Activated T-helper 9 cell treated with anti-CD3 and anti-CD28 coated beads, Interleukin-2, amount 50 U/mL, for 16 hours (primary cell): ENCODE measurements at places on chromosomes 12 and 14.

DNA sequence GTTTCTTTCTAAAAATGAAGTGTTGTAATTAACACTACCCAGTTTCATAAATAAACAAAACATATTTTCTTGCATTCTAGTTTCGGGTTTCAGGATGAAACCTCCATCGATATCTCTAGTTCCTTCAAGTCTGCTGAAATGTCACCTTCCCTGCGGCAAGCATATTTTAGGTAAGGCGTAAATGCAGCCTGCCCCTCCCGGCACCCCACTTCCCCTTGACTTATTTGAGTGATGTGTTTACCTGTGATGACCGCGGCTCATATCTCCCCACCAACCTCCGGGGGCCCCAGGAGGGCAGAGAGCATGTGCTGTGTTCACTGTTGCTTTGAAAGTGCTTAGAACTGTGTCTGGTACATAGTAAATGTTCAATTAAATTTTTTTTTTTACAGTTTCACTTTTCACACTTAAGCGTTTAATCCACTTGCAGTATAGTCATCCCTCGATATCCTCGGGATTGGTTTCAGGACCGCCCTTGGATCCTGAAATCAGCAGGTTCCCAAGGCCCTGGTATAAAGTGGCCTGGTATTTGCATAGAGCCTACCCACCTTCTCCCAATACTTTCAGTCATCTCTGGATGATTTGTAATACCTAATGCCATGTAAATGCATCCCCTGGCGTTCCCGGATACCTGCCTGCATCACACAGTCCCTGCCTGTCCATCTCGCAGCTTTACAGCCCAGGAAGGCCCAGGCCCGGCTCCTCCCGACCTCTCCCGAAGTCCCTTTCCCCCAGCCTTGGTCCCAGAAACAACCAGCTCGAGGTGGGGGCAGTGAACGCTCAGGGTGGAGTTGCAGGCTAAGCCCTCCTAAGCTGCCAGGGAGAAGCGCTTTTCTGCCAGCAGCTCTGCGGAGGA, 40.2 kb upstream of the FBRSL1 start:
- no peak for DNase-seq

DNA sequence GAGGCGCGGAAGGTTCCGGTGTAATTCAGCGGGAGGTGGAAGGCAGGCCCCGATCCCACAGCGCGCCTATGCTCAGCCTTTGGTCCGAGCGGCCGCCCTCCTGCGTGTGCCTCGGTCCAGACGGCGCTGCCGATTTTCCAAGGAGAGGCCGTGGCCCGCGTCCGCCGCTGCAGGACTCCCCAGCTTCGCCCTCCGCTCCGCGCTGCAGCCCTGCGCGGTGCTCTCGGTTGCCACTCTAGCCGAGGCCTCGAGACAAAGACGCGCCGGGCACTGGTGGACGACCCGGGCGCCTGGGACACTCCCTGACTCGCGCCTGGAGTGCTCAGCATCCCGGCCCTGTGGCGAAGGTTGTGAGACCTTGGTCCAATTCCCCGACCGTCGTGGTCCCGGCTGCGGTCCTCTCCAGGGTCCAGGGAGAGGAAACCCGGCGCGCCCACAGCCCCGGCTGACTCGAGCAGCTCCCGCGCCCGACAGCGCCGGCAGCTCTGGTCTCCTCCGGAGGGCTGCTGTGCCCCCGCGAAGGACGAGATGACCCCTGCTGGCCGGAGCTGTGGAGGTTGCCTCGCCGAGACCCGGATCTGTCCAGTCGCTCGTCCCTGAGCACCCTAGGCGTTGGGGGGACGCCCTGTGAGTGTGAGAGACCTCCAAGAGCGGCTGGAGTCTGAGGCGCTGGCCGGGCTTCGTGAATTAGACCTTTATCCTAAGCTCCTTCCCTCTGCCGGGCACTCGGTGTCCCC, 6.5 kb downstream of the HOXC12 start:
- no peak for DNase-seq

DNA sequence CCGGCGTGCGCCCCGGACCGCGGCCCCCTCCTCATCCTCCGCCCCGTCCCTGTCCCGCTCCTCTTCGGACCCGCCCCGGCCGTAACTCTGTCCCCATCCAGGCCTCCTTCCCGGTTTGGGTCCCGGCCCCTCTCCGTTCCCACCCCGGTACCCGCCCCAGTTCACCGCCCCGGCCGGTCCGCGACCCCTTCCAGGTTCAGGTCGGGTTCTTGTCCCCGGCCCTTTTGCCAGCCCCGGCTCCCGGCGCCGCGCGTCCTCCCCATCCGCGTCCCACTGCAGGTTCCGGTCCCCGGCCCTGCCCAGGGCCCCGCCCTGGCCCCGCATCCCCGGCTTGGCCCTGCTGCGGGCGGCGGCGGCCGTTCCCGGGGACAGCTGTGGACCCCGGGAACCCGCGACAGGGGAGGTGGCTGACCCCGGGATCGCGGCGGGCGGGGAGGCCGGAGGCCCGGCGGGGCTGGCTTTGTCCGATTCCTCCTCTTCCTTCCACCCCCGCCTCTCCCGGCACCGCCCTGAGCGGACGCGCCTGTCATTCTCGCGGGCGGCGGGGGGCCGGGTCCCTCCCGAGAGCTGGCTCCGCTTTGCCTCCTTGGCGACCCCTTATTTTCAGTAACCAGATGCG, 601 bp downstream of the KLC1 start:
- peak; percentile 20 for DNase-seq

DNA sequence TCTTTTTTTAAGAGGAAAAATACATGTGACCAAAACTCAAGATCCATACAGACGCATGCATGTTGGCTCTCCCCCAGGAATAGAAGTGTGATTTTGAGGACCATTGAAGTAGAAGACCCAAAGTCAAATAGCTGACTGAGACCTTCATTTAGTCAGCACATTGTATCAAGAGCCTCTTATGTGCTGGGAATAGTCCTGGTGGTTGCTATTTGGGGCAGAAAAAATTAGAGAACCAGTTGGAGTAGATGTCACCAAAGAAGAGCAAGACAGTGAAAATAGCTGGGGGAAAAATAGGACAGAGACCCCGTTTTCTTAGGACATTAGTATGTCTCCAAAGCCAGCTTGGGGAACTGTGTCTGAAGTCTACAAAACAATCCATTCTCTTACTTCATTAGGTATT, 93.6 kb downstream of the PELI2 start:
- no peak for DNase-seq

GRCh38 chr12:77387671-77388070, 322.3 kb upstream of the E2F7 start:
- DNase-seq = no peak

DNA sequence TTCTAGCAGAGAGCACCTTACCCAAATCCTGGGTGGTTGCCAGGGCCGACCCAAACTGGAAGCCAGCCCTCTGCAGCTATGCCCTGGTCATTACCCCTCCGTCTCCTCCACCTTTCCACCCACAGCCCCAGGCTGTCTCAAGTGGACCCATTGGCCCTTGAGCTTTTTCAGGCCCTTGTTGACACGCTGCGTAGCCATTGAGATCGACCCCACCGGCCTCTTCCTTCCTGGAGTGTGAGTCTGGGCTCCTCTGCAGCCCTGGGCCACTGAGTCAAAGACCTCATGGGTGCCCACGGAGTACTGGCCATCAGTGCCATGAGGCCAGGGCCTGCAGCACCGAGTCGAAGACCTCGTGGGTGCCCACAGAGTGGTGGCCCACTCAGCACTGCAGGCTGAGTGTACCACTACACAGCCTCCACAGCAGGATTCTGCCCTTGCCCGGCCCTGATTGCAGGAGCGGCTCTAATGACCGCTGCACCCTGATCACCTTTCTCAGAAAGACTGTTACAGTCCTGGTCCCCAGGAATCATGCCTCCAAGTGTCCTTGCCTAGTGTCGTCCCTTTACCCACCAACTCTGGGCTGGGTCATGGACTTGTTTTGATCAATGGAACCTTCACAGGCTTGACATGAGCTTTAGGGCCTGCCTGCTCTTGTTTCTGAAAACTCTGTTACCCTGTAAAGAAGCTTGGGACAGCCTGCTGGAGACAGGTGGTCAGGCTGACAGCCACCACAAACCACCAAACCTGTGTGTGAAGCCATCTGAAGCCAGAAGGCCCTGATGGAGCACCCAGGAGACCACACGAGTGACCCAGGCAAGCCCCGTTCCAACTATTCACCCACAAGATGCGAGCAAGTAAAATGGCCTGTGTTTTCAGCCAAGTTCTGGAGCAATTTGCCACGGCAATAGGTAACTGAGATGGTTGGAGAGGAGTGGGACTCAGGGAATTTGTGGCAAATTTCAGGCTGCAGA, 39.6 kb upstream of the TRAF3 start:
- no peak for DNase-seq

DNA sequence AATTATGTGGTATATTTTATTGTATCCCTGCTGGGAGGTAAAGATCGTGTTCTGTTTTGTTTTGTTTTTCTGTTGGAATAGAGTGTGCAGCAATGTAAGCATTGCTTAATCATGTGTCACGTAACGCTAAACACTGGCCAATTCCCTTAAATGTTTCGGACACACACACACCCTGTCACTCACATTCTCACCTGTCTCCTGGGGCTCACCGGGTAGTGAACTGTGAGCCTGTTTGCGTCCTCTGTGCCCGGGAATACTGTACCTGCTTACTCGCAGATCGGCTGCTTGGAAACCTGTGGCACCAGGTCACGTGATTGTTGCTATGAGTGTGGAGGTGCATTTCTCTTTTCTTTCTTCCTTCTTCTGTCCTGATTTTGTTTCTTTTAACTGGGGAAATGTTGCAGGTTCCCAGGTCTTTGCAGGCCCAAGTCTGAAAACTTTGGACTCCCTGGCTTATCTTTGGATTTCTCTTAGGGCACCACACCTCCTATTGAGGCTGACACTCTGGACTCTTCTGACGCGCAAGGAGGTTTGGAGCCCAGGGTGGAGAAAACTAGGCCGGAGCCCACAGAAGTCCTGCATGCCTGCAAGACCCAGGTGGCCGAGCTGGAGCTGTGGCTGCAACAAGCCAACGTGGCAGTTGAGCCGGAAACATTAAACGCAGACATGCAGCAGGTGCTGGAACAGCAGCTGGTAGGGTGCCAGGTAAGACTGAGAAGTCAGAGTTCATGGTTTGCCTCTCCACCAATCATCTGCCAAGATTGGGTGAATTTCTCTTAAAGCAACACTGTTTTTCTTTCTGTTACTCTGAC, 181.1 kb downstream of the ESR2 start:
- DNase-seq = no peak

DNA sequence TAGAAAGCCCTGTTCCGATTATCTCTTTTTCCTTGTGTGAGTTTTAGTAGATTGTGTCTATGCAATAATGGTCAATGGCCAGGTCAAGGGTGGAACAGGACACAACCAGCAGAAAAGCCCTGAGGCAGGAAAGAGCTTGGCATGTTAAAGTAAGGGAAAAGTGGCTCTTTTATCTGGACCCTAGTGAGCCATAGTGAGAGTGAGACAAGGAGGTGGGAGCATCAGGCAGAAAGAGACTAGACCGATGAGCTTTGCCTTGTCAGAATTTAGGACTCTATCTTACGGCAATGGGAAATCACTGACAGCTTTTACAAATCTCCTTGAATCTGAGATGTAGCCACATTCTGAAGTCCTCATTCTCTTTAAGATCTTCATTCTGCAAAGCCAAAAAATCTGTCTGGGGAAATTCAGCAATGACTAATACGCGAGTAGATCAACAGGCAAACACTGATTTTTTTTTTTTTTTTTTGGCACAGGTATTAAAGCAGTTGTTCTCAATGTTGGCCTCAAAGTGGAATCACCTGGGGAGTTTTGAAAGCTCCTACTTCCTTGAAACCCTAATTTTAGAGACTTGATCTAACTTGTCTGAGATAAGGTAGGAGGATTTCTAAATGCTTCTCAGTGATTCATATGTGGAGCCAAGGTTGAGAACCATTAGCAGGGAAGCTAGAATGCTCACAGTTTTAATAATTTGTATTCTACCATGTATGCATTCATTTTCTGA, 33.9 kb downstream of the TMEM19 start:
- no peak for DNase-seq

- no peak for DNase-seq
Measured at GRCh38 chr12:132236930-132237771, 92.2 kb downstream of the GALNT9 start.

- DNase-seq = no peak
Measured at GRCh38 chr12:104056419-104056972, 6.5 kb upstream of the GLT8D2 start.

DNA sequence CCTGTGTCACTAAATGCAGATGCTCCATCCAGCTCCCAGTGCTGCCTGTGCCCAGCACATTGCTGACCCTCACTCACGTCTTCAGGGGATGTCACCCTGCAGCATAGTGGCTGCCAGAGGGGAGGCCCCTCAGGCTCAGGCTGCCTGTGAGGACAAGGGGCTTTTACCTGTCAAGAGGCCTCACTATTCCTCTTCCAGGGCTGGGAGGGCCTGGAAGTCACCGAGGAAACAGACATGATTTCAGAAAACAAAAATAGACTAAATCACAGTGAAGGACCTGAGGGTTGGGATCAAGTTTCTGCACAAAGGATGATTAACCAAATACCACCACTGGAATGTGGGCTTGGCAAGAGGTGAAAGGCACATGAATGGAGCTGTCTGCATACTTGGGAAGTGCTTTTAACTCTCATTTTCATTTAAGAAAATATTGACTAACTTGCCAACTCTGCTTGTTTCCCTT, 1202.3 kb downstream of the BCL11B start:
- DNase-seq = no peak

DNA sequence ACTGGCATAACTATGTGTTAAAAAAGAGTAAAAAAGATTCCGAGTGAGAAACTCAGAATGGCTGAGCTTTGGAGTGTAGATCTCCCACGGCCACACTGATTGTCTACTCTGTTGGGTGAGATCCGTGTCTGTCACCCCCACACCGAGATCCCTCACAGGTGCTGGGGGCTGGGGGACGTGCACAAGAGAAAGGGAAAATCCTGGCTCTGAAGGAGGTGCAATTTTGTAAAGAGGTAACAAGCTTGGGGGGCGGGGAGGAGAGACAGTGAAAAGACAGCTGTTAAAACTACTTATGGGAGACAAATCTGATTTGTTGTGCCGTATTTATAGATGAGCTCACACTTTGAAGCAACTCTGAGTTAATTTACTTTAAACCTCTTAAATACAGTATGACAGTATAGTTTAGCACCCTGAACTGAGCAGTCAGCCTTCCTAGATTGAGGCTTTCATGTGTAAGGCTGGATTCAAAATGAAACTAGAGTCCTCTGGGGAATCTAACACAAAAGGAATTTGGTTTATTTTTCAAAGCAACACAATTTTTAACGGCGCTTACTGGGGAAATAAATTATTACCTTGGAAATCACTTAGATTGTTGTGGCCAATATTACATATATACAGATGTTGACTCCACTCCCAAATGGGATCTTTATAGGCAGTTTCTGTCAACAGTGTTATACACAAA, 167.4 kb upstream of the RGS6 start:
- DNase-seq = no peak
